ENCODE measurements at places on chromosomes 5 and 9.

- peak; percentile 47 for DNase-seq
Observed at GRCh38 chr5:96195123-96195522, 233.5 kb upstream of the ELL2 start.

DNA sequence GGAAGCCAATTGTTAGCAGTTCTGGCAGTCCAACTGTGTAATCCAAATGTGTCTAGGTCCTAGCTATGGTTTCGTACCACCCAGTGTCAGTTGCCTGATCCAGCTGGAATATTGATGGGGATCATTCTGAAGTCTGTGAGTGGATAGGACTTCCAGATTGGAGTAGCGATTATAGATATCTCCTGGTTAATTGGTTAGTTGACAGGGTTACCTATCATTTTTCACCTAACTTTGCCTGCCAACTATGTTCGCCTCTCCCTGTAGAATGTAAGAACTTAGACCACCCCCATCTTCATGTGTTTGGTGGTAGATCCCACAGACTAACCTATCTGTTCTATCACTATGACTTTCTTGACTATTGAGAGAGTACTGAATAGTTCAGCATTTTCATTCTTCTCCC is 59.9 kb downstream of the TEK start:
- DNase-seq, result no peak

- no peak for DNase-seq
Observed at GRCh38 chr9:33127881-33128280, 39.3 kb downstream of the B4GALT1 start.

DNA sequence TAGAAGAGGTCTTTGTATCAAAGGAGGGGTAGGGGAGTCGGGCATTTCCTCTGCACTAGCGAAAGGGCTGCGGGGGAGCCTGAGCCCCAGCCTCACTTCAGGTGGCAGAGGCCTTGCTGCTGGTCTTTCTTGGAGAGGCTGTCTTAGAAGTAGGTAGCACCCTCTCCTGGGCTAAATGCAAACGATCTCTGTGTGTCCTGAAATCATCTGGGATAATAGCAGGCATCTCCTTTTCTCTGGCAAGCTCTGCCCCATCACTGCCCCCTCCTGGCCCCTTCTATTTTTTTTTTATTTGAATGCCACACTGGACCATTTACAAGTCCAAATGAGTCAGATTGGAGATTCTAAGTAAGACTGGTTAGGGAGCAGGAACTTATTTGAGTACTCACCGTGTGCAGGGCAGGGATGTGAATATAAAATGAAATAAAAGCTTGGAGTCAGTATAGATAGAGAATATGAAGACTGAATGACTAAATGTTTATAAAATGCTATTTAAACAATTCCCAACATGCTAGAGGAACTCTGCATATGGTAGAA is 137.1 kb downstream of the FGF1 start:
- peak; percentile 93 for DNase-seq

DNA sequence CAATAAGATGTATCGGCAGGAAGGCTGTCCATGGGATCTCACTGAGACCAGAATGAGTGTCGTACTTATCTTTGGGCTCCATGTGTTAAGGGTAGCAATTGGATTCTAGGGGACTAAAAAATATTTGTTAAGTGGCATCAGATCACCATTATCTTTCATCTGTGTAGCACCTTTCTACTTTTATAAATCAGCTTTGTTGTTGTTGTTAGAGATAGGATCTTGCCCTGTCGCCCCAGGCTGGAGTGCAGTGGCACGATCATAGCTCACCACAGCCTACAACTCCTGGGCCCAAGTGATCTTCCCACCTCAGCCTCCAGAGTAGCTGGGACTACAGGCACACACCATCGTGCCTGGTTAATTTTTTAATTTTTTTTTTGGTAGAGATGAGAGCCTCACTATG is 220.5 kb downstream of the SMARCA2 start:
- no peak for DNase-seq

GRCh38 chr5:167720676-167721260 is 570.7 kb upstream of the WWC1 start:
- peak; percentile 78 for DNase-seq

GRCh38 chr5:19536387-19536786 is 451.6 kb downstream of the CDH18 start:
- no peak for DNase-seq

GRCh38 chr9:2676466-2676865 is 40.8 kb upstream of the KCNV2 start:
- DNase-seq, result no peak

- no peak for DNase-seq
Observed at GRCh38 chr5:161064781-161065180, 212.8 kb upstream of the ATP10B start.

DNA sequence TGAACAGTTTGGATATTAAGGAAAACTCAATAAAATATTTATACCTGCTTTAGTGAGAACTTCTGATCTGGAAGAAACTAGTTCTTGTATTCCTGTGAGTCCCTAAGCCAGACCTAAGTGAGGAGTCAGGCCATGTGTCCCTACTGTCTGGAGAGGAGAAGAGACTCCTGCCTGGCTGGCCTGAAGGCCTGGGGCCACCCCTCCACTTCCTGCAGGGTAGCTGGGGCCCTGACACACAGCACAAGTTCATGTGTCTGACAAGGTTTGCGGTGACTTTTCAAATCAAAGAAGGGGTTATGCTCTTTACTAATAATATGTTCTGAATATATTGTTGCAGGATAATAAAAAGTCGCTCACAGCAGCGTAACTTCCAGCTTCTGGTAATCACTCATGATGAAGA is 16.1 kb upstream of the IL13 start:
- DNase-seq, result no peak

DNA sequence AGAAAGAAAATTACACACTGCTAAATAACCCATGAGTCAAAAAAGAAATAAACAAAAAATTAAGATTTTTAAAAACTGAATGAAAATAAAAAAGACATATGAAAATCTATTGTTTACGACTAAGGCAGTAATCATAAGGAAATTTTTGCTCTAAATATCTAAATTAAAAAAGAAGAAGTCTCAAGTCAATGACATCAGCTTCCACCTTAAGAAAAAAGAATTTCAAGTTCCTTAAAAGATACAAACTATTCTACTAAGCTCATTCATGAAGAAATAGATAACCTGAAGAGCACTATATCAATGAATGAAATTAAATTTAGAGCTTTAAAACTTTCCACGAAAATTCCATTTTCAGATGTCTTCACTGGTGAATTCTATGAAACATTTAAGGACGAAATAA is 15.7 kb upstream of the STARD4 start:
- no peak for DNase-seq

- DNase-seq, result no peak
Observed at GRCh38 chr9:120526534-120526933, 53.4 kb downstream of the CDK5RAP2 start.

- no peak for DNase-seq
Observed at GRCh38 chr9:134514503-134514902, 127.1 kb upstream of the COL5A1 start.

GRCh38 chr5:151098768-151099121 is 17.9 kb upstream of the TNIP1 start:
- DNase-seq, result no peak

DNA sequence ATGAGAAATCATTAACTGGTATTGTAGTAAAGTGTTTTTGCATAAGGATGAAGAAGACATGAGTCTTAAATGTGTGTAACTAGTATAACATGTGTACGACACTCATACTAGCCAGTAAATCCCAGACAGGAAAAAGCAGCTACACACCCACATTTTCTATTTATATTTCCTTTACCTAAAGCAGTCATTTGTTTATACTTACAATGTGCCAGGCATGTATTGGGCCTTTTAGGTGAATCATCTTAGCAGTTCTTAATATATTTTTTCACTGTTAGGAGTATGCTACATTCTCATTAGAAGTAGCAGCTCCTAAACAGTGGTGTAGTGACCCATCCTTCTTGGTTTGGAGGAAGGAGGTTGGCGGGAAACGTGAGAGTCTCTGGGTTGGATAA is 55.8 kb upstream of the TMC1 start:
- no peak for DNase-seq

GRCh38 chr5:174491265-174491664 is 233.1 kb upstream of the MSX2 start:
- no peak for DNase-seq

DNA sequence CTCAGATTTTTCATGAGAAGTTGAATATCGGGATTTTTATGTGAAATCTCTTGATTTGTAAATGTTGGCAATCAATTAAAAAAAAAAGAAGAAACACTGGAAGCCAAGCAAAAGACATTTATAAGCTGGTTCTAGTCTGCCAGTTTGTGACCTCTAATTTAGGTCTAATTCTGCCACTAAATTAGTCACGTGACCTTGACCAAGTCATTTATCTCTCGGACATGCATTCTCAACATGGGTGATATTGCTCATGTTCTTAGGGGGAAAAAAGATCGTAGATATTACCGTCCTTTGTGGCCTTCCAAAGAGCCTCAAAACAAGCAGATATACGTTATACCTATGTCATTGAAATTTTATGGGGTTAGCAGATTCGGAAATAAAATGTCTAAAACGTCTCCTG is 52.9 kb upstream of the PTPDC1 start:
- DNase-seq, result no peak

DNA sequence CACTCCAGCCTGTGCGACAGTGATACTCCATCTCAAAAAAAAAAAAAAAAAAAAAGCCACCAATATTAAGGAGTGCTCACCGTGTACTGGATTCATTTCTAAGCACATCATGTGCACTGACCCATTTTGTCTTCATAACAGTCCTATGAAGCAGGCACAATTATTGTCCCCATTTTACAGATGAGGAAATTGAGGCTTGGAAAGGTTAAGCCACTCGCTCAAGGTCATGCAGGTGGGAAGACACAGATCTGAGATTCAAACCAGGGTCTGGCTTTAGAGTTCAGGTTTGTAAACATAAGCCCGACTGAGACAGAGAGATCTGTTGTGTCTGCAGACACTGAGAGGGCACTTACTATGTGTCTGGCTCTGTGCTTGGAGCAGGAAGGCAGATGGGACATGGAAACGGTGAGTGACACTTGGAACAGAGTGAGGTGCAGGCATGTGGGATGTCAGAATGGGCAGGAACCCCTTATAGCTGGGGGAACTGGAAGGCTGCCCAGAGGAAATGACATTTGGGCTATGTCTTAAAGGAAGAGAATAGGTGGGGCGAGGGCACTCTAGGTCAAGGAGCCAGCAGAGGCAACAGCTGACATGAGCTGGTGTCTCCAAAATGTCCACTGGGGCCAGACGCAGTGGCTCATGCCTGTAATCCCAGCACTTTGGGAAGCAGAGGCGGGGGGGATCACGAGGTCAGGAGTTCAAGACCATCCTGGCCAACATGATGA is 69.9 kb downstream of the STK10 start:
- DNase-seq, result no peak

GRCh38 chr9:132931178-132931735 is 13.2 kb downstream of the TSC1 start:
- peak; percentile 54 for DNase-seq

- DNase-seq, result no peak
Observed at GRCh38 chr5:158822099-158822498, 277.6 kb downstream of the EBF1 start.

DNA sequence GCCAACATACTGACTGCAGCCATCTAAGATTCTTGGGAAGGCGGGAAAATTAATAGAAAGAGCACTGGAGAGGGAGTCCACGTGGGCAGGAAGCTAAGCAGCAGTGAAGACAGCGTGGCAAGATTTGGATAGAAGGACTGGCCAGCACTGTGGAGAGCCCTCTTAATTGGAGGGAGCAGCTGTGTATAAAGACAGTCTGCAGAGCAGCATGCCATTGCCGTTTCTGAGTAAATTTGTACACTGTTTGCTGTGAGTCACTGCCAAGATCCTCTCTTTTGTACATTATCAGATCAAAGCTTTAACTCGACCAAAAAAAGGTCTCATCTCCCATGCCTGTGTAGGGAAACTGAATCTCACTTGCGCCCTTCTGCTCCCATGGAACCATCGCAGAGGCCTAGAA is 45.3 kb downstream of the INSYN2B start:
- DNase-seq, result no peak

DNA sequence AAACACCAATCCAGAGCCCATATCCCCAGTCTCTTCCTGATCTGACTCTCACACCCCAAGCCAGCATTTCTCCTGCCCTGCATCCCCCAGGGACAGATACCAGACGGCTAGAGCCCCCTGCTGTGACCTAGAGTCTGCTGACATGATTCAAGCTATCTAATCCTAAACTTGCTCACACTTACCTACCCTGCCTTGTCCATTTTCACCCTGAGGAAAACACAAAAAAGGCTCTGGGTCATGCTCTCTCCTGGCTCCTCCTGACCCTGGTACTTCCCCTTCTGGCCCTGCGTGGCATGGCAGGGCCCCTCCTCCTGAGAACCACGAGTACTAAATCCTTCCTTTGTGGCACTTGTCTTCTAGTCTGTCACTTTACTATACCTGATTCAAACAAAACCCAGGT is 2.8 kb upstream of the ARRDC1 start:
- DNase-seq, result peak; percentile 38

DNA sequence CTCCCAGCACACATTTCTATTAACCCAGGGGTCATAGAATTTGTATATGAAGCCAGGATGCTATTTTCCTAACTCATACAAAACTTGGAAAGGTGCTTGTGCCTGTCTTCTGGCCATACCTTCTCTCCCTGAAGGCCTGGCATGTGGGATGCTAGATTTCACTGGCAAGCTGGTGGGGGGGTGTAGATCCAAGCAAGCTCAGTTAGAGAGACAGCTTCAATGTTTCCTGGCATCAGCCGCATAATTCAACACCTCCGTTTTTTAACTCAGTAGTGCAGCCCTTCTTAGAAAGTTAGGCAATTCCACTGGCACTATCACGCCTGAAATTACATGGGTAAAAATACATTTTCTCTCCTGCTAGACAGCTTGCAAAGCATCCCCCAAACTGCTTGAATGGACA is 51.8 kb downstream of the MEGF10 start:
- DNase-seq, result no peak

DNA sequence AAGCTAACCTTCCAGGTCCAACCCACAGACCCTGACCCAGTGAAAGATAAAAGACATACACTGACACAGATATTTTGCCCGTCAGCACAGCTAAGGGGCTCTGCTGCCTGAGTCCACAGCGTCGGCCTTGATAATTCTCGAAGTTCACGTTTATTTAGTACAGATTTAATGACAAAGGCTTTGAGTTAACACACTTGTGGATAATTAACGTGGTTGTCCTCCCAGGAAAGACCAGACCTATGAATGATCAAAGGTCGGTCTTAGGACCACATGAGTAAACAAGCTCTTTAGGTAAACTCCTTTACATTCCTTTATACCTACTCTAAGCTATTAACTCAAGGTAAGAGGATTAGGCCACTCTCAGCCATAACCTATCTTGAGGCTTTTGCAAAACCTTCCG is 11.3 kb upstream of the TEX10 start:
- no peak for DNase-seq

DNA sequence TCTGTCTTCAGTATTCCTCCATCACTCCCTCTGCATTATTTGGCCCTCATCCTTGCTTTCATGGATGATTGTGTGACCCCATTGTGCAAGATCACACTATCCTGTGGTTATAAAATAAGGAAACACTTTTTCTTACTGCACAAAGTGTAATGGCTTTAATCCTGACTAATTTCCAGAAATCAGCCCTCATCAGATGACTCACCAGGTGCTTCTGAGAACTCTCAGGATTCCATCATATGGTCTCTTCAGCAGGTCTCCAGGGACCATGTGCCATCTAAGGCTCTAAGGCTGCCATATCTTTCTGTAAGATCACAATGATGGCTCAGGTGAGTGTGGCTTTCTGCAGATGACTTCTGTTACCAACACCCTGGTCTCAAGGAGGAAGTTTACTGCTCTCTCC is 27.3 kb upstream of the FER start:
- DNase-seq, result peak; percentile 8
